Stimulated activated CD8-positive, alpha-beta memory T cell treated with anti-CD3 and anti-CD28 coated beads, Interleukin-7, amount 100 ng/mL, for 24 hours (primary cell): ENCODE measurements at places on chromosomes 1 and 21.

DNA sequence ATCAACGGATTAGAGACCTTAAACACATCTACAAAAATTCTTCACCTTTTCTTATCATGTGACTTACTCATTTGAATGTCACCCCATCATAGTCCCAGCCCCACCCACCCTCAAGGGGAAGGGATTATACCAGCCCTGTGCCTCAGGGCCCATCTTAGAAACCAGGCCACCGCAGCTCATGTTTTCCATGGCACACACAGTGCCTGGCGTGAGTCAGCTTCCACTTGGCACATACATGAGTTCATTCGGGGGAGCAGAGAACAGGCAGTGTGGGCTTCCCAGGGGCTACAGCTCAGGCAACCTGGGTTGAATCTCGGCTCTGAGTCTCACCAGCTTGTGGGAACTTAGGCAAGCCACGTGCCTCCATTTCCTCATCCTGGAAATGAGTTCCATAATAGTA lies 310.6 kb downstream of the NPHP4 start:
- no peak for DNase-seq

GRCh38 chr21:42547001-42547905 lies 33.6 kb downstream of the SLC37A1 start:
- DNase-seq = no peak

DNA sequence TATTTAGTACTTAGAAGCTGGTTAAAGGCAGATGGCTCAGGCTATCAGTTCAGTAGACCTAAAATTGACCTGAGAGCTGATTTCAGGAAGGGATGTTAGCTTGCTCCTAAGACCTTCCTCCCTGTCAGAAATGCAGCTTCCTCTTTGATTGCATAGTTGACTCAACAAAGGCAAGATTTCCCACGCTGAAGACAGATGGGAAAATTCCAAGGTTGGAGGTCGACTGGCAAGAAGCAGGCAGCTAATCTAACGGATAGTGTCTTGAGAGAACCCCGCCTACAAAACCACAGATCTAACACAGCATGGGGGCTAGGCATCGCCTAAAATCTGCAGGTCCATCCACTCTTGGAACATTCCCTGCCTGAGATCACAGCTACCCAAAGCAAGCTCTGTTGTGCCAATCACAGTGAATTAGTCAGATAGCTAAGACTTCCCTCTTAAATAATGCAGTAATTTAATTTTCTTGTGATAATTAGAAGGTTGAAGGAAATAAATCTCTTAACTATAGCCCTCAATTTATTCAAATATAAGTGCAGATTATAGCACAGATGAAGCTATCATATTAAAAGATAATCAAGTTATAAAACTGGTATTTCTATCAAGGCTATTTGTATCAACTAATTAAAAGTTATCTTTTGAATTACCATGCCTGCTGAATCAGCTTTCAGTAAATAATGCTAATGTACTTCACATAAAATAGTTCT lies 357.8 kb upstream of the SGIP1 start:
- DNase-seq = no peak

DNA sequence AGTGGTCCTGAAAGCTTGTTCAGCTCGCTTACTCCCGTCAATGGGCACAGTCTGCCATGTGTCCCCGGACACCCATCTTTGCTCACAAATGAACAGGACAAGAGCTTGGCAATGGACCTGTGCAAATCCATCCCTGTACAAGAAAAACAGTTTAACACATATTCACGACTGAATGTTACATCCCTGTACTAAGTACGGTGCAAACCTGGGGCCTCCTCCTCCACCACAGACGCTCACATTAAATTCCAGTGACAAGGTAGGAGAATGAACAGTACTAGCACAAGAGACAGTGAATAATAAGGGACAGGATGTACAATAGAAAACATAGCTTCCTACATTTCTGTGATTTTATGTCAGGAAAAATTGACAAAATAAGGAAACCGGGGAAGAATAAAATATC lies 187.7 kb downstream of the ASTN1 start:
- no peak for DNase-seq
